Spleen (tissue), 13 donors: ENCODE measurements at places on chromosomes 3 and 15. TPM values are rescaled to one million over a fixed set of nuclear protein-coding genes. Genes with fewer than 3 reads are reported as not detected.

DNA sequence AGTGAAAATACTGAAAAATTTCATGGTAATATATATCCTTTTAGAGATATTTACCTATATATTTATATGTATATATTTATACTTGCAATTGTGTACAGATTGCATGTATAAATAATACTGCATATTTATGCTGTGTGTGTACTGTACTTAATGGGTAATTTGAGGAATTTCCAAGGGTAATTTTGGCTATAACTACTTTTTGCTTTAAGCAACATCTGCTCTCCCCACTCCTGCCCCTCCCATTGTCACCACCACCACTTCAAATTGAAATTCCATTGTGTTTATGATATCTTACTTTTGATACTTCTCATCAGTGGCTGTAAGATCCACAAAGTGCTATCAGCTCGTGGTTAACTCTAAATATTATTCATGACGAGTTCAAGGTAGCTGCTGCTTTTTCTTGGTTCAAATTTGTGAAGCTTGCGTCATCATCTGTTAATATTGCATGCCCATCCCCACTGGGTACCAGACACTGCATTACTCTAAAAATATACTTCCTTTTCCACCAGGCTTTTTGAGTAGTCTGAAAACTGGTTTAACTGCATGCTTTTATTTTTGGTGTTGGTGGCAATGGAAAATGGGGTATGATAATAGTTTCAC is 91.7 kb upstream of the MITF start:
- DNase-seq = no peak

GRCh38 chr3:24341668-24342067 is 153.0 kb downstream of the THRB start:
- no peak for DNase-seq

- DNase-seq = no peak
These were observed 196.4 kb downstream of the RPLP1 start for GRCh38 chr15:69648775-69649735.

- no peak for DNase-seq
These were observed 53.2 kb upstream of the GATM start for GRCh38 chr15:45431511-45431910.

GRCh38 chr15:79918278-79918677 is 21.5 kb upstream of the MTHFS start:
- peak; percentile 66 for DNase-seq

DNA sequence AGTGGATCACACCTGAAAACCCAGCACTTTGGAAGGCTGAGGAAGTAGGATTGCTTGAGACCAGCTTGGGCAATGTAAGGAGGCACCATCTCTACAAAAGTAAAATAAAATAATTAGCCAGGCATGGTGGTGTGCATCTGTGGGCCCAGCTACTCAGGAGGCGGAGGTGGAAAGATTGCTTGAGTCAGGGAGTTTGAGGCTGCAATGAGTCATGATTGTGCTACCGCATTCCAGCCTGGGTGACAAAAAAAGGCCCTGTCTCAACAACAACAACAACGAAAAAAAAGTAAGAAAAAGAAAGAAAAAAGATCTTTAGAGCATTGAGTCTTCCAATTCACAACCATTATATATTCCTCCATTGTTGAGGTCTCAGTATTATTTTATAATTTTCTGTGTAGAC is 192.4 kb upstream of the DPH6 start:
- no peak for DNase-seq

DNA sequence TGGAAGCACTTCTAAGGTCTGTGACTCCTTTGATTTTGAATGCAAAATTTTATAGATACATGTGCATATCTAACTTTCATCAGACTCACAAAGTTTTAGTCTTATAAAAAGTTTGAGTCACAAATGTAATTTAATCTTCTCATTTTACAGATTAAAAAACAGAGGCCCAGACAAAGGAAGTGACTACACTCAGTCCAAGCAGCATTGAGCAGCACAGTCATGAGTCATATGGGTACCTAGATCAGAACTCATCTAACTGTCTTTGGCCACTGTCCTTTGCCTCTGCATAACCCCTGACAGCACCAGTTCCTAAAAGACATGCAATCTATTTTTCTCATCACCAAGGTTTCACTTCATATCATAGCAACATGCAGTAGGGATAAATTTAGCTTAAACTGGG is 210.7 kb upstream of the KCNH8 start:
- no peak for DNase-seq

DNA sequence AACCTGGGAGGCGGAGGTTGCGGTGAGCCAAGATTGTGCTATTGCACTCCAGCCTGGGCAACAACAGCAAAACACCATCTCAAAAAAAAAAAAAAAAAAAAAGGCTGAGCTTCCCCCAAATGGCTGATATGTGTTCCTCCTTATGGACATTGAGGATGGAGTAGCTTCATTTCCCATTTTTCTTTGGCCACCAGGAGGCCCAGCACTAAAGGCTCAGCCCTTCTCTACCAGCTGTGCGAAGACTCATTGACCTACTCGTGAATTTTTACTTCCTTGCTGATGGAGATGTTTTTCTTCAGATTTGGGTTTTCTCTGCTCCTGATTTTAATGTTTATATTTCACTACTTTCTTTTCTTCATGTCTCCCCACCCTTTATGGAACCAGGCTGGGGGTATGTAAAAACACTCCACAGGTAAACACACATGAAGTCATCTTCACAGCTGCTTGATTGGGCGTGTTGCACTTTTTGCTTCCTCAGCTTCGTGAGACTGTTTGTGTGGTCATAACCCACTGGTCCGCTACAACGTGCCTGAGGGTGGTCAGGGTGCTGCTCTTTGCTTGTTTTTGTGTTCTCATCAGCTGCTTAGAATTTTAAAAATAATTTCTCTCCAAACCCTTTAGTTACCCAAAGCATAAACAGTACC is 13.5 kb downstream of the SEMA4B start:
- no peak for DNase-seq

- DNase-seq = peak; percentile 76
These were observed 1.0 kb upstream of the CD200R1L start for GRCh38 chr3:112847692-112848091.

DNA sequence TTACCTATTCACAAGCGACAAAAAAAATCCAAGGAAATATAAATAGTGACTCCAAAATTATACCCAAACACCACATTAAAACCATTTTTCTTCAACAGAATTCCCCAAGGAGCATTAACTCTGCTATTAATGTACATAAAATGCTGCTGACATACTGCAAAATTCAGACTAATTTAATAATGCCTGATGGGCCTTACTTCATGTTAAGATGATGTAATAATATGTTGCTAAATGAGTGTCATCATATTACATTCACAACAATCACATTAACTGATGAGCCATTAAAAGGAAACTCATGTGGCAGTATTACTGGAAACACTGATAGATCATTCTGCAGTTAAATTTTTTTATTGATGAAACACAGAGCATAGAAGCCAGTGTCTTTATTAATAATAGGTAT is 204.9 kb upstream of the CGNL1 start:
- DNase-seq = no peak

The SLC22A13 gene
- polyA plus RNA-seq = not detected

- DNase-seq = peak; percentile 63
These were observed 45.7 kb downstream of the POC1A start for GRCh38 chr3:52108302-52109232.

DNA sequence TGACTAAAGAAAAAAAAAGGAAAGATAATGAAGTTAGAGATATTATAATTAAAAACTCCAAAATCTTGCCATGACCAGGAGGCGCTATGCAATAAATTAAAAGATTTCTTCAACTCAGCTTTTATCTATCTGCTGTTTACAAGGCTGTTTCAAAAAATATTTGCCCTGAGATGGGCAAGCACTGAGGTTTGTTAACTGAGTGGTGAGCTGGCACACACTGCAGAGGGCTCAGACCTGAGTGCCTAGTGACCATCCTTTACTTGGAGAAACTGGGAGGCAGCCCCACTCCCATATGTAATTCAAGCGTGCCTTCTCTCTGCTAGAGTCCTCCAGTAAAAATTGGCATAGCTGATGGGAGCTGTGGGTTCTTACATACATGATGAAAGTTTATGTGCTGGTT is 198.7 kb upstream of the TBC1D5 start:
- no peak for DNase-seq

DNA sequence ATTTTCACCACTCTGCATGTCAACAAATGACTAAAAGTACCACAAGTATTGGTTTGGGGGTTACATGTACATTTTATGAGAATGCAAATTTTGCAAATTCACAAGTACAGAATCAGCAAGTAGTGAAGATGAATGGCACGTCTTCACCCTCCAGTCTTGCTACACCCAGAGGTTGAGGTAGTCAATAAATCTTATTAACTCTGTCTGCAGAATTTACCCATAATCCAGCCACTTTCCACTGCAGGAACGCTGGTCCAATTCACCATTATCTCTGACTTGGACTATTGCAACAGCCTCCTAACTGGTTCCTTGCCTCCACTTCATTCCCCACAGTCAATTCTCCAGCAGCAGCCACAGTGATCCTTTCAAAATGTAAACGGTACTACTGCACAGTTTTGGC is 10.6 kb downstream of the PSMA4 start:
- DNase-seq = no peak

DNA sequence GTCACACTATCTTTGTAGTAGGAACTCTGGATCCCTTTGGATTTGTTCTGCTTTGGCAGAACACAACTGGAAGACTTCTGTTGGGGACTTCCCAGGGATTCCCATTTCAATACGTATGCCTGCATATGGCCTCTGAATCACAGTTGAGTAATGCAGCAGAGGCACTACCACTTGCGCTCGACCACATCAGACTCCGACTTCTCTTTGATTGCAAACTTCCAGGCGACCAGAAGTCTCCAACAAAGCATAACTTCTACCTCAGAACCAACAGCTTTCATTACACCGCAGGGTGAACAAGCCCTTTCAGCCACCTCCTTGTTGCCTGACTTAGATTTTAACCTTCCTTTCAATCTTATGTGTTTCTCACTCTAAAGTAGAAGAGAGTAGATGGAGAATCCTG is 924.4 kb downstream of the IGSF11 start:
- DNase-seq = no peak

The PPP2R3A gene
- 0.26 TPM for polyA plus RNA-seq

The CLDN1 gene
- 1.3 TPM for polyA plus RNA-seq

The GABRR3 gene
- not detected for polyA plus RNA-seq

- DNase-seq = no peak
These were observed 816.3 kb upstream of the SEMA6D start for GRCh38 chr15:46901001-46901400.

DNA sequence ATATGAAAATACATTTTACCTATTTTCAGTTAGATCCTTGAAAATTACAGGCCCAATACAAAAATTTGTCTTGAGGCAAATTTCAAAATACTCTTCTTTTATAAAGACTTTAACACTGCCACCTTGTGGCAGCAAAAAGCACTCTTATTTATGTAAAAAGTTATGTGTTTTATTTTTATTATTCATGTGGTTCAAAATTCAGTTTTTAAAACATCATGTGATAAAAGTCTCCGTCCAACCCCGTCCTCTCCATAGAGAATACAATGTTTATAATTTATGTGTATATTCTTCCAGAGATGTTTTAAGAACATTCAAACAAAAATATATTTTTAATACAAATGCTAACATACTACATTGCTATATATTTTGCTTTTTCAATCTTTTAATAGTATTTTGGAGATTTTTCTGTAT is 36.9 kb upstream of the TRIM59 start:
- DNase-seq = no peak

DNA sequence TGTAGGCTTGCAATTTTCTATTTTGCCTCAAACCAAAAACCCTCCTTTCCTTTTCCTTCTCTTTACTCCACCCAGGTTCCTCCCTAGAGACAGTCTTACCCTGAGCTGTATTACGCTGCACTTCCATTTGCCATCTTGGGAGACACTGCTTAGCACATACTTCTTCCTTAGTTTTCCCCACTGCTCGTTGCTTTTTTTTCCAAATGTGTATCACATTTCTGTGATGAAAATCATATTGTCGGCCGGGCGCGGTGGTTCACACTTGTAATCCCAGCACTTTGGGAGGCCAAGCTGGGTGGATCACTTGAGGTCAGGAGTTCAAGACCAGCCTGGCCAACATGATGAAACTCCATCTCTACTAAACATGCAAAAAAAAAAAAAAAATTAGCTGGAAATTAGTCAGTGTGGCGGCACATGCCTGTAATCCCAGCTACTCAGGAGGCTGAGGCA is 29.5 kb downstream of the POPDC2 start:
- DNase-seq = no peak

- no peak for DNase-seq
These were observed 42.6 kb downstream of the KY start for GRCh38 chr3:134608023-134608770.

DNA sequence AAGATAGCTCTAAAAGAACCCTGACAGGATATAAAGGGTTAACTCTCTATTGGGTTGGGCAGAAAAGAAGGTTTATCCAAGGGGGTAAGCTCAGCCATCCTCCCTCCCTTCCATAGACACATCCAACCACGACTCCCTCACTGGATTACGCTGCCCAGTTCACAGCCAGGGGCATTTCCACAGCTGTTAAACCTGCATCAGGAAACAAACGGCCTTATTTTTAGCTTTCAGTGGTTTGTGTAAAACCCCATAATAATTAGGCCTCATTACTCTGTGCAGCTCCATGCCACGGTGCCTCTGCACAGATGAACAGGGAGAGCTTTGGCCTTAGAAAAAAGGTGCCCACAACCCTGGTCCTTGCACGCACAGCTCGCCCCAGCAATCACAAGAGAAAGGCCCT is 110.6 kb downstream of the GABRB3 start:
- DNase-seq = no peak

- DNase-seq = no peak
These were observed 10.1 kb downstream of the CSRNP1 start for GRCh38 chr3:39143051-39143885.

DNA sequence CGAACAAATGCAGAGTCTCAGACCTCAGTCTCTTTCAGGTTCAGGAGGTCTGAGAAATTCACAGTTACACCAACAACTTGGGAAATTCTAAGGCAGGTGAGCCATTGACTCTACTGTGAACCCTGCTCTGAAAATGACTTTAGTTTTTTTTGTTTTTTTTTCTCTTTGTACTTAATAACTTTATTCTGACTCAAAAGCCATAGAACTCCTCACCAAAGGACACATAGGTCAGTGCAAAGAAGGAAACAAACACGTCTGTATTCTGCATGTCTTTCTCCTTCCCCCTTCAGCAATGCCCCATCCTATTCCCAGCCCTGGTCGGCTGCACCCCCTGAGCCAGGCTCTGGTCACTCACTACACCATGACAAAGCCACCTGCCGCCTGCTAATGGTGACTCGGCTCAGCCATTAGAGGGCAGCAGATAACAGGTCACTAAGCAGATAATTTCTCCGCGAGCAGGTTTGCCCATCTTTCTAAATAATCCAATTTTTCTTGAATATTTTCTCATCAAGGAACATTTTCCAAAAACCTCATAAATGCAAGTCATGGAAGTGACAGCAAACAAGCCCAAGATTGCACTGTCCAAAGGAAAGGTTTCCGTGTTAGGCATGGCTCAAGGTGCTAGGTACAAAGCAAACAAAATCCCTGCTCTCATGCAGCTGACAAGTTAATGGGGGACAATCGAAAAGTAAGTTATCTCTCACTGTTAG is 37.7 kb downstream of the TM4SF4 start:
- DNase-seq = peak; percentile 83

- no peak for DNase-seq
These were observed 320.3 kb upstream of the SATB1 start for GRCh38 chr3:18745472-18745871.

The ATP13A5 gene
- not detected for polyA plus RNA-seq

The MOBP gene
- not detected for polyA plus RNA-seq

The GRAMD2A gene
- 0.03 TPM for polyA plus RNA-seq

The ST8SIA2 gene
- not detected for polyA plus RNA-seq
